ENCODE measurements at places on chromosomes 12 and 14.

GRCh38 chr12:66590275-66590985 lies 88.4 kb downstream of the GRIP1 start:
- no peak for DNase-seq

DNA sequence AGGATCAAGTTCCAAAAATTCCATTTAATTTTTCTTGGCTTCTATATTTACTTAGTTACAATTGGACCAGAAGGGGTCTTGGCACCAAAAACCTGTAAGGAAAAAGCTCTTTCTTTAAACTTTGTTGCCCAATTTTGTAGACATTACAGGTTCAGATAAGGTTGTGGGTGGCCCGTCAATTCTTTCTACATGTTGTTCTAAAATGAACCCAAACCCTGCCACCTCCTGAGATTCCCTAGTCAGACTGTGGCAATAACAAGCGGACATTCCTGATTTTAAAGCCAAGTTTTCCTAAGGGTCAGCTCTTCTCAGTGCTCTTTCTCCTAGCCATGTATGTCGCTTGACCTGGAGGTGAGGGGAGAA lies 45.0 kb upstream of the GSG1 start:
- no peak for DNase-seq

GRCh38 chr12:60335745-60336144 lies 739.9 kb downstream of the SLC16A7 start:
- no peak for DNase-seq

- DNase-seq, result no peak
Observed at GRCh38 chr12:123919980-123920360, 52.7 kb downstream of the CCDC92 start.

DNA sequence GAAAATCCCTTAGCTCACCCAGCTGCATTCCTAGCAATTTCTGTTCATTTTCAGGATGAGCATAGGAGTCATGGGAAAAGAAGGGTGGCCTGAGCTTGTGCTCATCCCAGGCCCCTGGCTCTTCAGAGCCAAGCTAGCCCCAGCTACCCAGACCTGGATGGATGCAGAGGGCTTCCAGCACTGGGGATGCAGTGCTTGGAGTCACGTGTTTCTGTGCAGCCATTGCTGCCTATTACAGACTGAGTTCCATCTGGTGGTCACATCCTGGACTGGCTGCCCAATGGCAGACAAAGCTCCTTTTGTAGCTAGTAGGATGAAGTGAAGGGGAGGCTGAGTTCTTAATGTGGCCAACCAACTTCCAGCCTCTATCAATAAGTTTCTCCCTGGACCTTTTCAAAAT lies 54.2 kb upstream of the JDP2 start:
- DNase-seq, result no peak

GRCh38 chr14:69376439-69376838 lies 21.7 kb downstream of the ERH start:
- no peak for DNase-seq

DNA sequence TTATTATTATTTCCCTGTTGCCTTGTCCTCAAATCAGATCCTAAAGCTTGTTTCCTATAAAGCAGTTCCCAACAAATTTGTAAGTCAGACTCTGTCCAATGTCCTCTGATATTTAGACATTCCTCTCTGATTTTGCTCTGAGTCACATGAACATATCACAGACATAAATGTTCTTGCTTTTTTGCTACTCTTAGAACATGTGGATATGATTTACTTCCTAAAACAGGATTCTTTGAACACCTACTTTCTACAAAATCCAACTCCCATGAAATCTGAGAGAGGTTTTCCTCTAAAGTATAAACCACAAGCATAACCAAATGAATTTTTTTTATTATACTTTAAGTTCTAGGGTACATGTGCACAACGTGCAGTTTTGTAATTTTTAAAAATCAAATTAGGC lies 181.3 kb upstream of the SLC38A2 start:
- DNase-seq, result no peak

DNA sequence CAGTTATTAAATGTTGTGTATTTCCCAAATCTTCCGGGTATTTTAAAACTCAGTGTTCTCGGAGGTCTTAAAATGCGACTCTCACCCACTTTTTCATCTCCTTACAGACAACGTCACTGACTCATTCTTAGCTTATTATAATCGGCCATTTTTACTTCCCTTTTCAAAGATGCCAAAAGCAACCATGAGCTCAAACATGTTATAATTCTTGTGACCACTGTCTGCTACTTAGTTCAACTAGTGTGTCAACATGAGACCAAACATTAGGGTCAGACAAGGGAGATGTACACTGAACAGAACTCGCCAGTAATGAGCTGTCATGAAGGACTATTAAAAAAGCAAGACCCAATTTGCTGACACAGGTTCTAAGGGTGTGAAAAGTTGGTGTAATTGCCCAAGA lies 4.2 kb upstream of the GRIP1 start:
- DNase-seq, result no peak

DNA sequence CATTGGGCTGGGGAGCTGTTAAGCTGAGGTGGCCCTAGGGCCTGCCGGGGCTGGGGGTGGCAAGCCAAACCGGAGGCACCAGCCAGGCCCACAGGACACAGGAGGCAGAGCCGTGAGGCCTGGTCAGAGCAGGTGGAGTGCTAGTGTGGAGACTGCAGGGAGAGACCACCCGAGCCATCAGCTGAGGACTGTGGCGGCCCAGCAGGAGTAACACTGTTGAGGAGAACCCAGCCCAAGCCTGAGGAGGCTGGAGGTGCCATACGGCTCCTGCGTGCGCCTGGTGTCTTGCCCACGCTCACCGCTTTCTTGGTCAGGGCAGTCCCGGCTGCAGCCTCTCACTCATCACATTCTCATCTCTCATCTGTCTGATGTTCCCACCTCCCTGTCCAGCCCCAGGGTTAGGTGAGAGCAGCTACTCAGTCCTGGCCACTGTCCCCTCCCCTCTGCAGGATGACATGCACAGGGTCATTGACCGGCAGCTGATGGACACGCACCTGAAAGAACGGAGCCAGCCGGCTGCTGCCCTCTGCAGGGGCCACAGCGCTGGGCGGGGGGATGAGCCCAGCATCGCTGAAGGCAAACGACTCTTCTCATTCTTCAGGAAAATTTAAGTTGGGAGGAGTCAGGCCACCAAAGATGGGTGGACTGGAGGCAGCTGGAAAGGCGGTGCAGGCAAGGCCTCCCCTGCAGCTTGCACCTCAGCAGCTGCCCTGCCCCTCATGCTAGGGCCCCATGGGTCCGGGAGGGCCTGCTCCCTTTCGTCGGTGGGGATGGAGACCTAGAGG lies 23.8 kb downstream of the RAB35 start:
- DNase-seq, result no peak

GRCh38 chr12:23581913-23582312 lies 367.6 kb downstream of the SOX5 start:
- DNase-seq, result no peak

GRCh38 chr12:51972849-51973273 lies 21.4 kb downstream of the ACVR1B start:
- no peak for DNase-seq

- DNase-seq, result no peak
Observed at GRCh38 chr12:47343684-47344567, 264.2 kb upstream of the AMIGO2 start.

- DNase-seq, result no peak
Observed at GRCh38 chr14:63673886-63674497, 32.3 kb upstream of the WDR89 start.

DNA sequence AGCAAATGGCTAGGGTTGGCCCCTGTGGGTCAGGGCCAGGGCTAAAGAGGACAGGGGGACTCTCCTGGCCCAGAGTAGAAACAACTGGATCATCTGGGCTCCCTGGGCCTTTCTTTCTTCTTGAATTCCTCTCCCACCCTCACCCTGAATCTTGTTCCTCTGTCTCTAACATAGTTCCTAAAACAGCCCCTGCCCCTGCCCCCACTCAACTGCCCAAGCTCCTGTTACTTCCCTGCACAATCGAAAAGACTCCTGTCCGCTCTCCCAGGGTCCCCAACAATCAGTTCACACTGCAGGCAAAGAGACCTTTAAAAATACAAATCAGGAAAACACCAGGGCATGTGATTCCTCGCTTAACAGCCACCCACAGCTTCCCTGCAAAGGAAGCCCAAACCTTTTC lies 18.0 kb upstream of the ANKRD33 start:
- DNase-seq, result no peak

- DNase-seq, result no peak
Observed at GRCh38 chr12:115979851-115980250, 297.6 kb downstream of the MED13L start.

- DNase-seq, result no peak
Observed at GRCh38 chr14:93086441-93087055, 29.2 kb downstream of the ITPK1 start.

GRCh38 chr14:55052269-55052930 lies 953 bp downstream of the MAPK1IP1L start:
- no peak for DNase-seq

DNA sequence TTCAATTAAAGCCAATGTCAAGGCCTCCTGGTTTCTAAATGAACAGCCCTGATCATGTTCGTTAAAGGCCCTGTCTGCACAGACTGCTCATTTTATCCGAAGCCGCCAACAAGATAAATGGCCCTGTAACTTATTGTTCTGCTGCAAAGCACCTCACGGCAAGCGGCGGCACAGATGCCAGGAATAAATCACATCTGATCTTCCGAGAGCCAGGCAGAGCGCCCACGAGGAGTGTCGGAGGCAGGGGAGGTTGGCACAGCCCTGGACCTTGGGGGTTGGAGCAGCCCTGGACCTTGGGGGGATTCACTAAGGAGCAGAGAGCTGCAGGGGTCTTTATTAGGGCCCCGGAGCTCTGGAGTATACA lies 110.5 kb downstream of the SCARB1 start:
- no peak for DNase-seq

- no peak for DNase-seq
Observed at GRCh38 chr14:20306079-20306423, 300 bp upstream of the TTC5 start.

- DNase-seq, result no peak
Observed at GRCh38 chr12:130249376-130249775, 87.1 kb downstream of the FZD10 start.

- no peak for DNase-seq
Observed at GRCh38 chr14:99507860-99508640, 26.8 kb downstream of the CCNK start.

- DNase-seq, result no peak
Observed at GRCh38 chr12:92866418-92866817, 62.7 kb downstream of the EEA1 start.

- DNase-seq, result no peak
Observed at GRCh38 chr12:53219292-53219955, 12.4 kb upstream of the ITGB7 start.
